ENCODE measurements at places on chromosomes 3 and 15.

DNA sequence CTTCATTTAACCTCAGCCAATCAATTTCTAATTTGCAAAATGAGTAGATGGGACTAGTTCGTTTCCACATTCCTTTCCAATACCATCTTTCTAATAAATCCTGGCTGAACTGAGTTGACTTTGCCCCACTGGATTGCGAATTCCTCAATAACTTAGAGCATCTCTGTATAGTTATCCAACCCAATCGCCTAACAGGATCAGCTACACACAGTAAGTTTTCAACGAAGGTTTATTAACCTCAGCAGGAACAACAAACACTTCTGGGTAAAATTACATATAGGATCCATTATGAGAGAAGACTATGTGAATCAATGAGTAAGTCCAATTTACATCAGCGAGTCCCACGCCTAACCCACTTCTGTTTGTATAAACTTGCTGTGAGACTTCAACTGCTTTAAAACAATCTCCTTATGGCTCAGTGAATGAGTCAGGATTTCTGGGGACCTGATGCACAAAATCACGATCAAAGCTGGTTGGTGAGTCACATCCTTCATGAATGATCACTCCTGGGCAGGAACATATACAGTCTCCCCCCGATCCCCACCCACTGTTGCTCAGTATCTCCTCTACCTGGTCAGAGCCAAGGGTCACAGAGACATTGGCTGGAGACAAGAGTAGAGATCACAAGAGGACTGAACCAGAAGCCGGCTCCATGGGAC is 142.8 kb downstream of the EDEM1 start:
- DNase-seq, result no peak

DNA sequence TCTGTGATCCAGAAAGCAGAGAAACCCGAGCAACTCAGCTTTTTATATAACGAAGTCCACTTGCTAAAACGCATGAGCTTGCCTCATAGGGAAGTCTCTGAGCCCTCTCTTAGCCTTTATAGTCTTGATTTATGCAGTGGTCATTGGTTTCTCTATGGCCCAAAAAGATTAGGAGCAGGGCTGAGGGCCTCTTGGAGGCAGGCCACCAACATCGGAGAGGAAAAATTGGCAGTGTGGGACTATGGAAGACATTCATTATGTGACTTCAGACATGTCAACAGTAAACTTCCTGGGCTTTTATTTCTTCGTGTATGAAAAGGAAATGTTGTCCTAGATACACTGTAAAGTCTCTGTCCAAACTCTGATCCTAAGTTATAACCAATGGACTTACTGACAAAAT is 13.5 kb downstream of the RAB8B start:
- DNase-seq, result no peak

DNA sequence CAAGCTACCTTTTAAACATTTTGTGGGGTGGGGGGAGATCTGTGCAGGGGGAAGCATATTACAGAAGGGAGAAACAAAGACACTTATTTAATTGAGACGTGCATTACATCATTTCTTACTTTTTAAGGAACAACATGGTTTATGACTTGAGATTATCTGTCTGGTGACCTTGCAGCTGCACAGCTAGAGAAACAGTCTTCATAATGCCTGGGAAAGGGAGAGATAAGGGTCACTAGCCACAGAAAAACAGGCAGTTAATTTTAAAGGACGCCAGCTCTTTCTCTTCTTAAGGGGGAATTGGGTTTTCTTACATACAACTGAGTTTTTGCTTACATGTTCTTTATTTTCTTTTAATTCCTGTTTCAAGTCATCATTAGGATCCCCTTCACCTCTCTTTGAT is 147.9 kb downstream of the SST start:
- DNase-seq, result no peak

- DNase-seq, result no peak
Measured at GRCh38 chr15:52204657-52205056, 13.5 kb upstream of the GNB5 start.

DNA sequence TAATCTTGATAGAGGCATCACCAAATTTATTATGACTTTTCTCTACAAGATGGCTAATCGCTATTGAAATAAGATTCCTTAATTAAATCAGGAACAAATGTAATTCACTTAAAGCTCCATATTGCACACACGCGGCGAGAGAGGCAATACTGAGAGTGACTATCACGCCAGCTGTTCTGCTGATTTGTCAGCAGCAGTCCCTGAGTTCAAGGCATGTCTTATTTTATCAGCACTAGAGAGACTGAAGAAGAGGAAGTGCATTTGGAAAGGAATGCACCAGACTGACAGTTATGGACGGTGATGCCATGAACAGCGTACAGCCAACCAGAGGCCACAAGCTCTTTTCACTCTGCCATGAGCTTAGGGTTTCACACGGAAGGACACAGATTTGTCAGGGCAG is 83.6 kb upstream of the SLCO3A1 start:
- no peak for DNase-seq

DNA sequence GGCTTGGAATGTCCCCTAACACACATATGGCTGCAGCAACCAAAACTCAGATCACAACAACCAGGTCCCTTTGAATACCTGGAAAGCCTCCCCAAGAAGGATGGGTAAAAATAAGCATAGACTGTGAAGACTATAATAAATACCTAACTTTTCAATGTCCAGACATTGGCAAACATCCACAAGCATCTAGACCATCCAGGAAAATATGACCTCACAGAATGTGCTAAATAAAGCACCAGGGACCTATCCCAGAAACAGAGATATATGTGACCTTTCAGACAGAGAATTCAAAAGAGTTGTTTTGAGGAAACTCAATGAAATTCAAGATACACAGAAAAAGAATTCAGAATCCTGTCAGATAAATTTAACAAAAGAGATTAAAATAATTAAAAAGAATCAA is 109.2 kb downstream of the NEDD4 start:
- DNase-seq, result no peak

DNA sequence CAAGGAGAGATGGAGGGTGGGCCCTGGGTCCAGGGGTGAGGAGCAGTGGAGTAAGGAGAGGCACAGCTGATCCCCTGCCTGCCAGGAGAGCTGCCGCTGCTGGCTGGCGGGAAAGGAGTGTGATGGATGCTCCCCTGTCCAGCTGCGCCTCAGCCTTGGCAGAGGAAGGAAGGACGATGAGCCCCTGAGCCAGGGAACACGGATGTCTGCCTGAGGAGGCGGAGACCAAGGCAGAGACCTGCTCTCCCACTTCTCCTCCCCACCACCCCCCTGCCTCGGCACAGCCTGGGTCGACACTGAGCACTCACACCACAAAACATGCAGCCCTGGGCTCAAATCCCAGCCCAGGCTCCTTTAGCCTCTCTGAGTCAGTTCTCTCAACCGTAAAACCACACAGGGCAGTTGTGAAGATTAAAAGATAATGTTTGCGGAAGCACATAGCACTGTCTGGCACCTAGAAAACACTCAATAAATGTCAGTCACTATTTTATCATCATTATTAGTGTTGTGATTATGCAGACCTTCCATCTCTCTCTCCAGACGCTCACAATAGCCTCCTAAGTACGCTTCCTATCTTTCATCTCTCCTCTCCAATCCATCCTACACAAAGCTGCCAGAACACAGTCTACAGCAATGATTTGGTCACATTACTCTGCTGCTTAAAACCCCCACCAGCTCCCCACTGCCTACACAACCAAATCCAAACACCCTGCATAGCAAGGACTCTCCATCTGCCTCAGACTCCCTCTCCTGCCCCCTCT is 52.2 kb downstream of the SEMA5B start:
- DNase-seq, result no peak

DNA sequence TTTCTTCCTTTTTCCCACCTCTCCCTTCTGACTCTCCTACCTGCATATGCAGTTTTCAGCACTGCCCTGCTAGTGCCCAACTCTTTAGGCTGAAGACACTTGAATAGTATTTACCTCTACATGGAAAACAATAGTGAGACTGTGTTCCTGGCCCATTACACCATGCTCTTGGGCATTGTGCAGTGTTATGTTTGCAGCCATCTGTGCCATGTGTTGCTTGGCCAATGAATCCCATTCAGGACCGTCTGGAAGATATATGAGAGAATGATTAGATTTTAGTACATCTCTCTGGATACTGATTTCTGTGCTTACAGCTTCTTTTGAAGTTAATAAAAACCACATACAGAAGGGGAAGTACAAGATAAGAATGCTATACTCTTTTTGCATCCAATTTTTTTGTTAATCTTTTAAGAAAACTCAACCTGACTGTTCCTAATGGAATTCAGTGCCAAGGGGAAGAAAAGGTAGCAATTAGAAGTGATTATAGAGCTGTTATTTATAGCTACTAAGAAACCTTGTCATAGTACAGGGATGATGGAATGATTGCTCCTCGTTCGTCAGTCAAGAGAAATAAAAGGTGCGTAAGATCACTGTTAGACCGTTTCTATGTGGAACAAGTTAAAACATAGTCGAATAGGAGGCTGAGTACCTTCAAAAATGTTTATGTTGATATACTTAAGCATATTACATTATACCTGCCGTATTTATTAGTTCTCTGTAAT is 58.9 kb downstream of the TMEM41A start:
- no peak for DNase-seq

DNA sequence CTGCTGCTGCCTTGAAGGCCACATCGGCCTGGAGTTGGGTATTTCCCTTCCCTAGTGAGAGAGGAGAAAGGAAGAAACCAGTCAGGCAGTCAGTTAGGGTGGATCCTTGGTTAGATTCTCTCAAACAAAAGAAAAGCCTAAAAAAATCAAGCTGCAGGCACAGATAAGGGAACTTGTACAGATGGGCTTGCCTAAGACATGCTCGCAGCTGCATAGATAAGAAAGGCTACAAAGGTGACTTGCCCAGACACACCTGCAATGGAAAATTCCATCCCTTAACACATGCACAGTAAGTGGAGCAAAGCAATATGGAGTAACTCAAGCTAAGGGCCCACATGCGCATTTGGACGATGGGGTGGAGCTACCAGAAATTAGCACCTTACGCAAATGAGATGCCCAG is 199.7 kb upstream of the ARPP21 start:
- DNase-seq, result no peak

DNA sequence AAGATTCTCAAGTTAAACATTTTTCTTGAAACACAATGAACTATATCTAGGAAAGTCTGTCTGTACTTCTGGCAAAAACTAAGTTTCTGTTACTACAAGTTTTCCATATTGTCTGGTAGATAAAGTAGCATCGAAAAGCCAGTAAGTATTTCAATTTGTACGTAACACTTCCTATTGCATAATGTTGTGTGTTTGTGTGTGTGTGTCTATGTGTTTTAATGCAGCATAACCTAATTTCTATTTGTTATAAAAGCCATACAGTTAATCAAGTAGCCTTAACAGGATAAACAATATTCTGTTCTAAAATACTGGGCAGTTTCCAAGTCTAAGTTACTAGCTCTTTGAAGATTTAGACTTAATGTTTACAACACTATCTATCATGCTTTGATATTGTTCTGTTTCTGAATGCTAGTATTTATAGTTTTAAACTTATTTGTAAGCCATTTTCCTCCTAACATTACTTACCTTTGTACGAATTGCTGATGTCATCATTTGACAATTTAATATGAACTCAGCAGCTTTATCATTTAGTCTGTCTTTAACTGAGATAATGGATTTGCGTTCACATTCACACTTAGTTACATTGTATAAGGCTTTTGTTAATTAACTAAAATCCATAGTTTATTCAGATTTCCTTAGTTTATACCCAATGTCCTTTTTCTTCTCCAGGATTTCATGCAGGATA is 163.9 kb downstream of the CBLB start:
- no peak for DNase-seq

DNA sequence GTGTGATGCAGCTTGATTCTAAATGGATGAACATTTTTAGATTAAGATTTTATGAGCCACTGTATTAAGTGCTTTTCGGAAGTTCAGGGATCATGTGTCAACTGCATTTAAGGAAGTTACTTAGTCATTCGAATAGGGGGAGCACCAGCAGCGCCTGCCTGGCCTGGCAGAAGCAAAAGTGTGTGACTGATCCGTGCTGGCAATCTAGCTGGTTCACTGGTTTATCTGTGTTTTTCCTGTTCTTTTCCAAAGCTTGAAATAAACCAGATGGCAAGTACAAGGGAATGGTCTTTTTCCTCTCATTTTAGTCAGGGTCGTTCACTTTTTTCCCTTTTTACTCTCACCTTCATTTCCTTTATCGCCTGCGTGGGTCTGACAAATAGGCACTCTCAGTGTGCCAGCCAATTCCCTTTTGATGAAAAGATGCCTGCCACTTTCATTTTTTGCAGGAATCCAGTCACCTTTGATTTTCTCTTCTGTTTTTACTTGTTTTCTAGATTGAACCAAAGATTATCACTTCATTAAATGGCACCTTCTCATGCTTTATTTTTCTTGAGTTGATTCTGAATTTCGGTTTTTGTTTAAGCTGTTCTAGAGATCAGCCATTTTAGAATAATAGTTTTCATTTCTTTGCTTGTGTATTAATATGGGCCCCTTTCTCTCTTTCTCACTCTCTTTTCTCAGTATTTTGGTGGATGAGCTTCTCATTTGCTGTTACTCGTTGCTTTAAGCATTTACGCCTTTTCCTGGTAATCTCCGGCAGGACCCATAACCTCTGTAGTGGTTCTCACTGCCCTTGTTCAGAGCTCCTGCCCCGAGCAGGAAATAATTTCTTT is 2.8 kb downstream of the ABHD2 start:
- DNase-seq, result no peak

GRCh38 chr15:50365570-50365969 is 10.6 kb upstream of the GABPB1 start:
- DNase-seq, result no peak

- DNase-seq, result no peak
Measured at GRCh38 chr3:63473641-63474166, 178.8 kb upstream of the SNTN start.

DNA sequence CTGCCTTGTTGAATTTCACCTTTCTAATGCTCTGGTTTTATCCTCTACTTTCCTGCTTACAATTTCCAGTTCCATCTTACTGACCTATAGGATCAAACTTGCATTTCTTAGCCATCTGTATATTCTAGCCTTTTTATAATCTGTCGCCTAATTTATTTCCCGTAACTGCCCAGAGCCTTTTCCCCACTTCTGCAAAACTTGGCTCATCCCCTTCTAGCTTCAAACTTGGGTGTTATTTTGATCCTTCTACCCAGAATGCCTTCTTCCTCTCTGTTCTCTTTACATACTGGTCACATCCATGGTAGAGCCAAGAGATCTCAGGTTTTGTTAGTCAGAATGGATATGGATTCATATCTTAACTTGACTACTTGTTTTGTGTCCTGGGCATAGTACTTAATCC is 2.6 kb downstream of the SACM1L start:
- no peak for DNase-seq

DNA sequence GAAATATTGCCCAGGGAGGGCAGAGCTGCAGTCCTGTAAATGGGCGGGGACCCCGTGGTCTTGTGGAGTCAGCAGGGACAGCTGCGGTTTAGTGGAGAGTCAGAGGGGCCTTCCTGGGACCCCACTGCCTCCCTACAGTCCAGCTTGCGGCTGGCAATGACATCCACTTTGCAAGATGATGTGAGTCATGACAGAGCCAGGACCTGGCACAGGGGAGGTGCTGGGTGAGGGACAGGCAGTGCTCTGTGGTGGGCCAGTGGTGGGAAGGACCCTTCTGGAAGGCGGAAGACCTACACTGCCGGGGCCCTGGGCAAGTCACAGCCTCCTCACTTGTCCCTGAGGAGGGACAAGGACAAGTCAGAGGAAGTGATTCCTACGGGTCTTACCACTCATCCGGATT is 17.8 kb downstream of the APBA2 start:
- no peak for DNase-seq

All from activated CD4-positive, CD25-positive, alpha-beta regulatory T cell treated with anti-CD3 and anti-CD28 coated beads, Interleukin-2, amount 50 U/mL, for 16 hours (primary cell).